Ovary (tissue), 10 donors: ENCODE measurements at places on chromosomes 13 and 19.

DNA sequence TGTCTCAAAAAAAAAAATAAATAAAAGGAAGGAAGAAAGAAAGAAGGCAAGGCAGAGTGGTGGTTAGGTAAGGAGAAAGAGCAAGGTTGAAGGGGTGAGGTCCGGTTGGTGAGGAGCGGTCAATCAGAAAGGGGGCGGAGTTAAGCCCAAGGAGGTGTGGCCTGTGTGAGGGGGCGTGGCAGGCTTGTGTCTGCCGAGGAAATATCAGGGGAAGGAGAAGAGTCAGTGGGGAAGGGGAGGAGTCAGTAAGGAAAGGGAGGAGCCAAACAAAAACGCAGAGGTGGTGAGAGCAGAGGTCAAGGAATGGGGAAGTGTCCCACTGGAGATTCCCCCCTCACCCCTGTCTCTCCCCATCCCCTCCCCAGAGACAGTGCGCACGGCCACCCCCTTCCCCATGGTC lies 5.9 kb downstream of the CACNG7 start:
- no peak overlapping the region for H3K4me3 ChIP-seq
- no peak for DNase-seq

DNA sequence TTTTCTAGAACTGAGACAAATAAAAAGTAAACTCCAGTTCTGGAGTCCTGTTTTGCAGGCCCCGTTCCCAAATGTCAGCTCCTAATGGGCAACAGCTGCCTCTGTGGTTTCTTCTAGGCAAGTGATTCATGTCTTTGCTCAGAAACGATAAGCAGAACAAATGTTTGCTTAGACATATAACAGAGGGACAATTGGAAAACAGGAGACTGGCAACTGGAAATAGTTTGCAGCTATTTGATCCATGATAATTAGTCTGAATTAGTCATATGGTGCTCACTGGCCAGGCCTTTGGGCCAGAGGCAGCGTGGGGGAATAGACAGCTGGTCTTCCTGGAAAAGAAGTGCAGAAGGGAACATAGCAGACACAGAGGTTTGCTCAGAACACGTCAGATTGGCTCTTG lies 29.2 kb upstream of the TSHZ3 start:
- no peaks in the 10 kb centered on the region for H3K27me3 ChIP-seq
- no peak overlapping the region for H3K27ac ChIP-seq
- H3K4me1 ChIP-seq, result peaks cover 4% of the 10 kb centered on the region
- no peak overlapping the region for H3K4me3 ChIP-seq
- DNase-seq, result peak; percentile 45

- no peak overlapping the region for H3K4me3 ChIP-seq
- H3K36me3 ChIP-seq, result no peaks in the 10 kb centered on the region
- peak; percentile 49 for DNase-seq
- peaks cover 14% of the 10 kb centered on the region for H3K4me1 ChIP-seq
These were observed 27.0 kb downstream of the TMEM161A start for GRCh38 chr19:19111136-19111835.

DNA sequence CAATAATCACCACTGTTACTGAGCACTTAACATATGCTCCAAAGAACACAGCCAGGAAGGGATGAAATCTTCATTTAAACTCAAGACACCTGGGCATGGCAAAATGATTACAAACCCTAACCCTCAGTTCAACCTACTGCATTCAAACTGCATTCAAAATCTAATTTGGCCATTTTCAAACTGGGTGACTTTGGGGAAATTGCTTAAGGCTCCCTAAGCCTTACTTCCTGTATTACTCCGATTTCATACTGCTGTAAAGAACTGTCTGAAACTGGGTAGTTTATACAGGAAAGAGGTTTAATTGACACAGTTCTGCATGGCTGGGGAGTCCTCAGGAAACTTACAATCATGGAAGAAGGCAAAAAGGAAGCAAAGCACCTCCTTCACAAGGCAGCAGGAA lies 50.4 kb downstream of the CBY2 start:
- no peaks in the 10 kb centered on the region for H3K36me3 ChIP-seq
- H3K27me3 ChIP-seq, result no peaks in the 10 kb centered on the region
- no peak overlapping the region for H3K27ac ChIP-seq
- no peak overlapping the region for H3K4me3 ChIP-seq
- no peaks in the 10 kb centered on the region for H3K4me1 ChIP-seq
- DNase-seq, result no peak

DNA sequence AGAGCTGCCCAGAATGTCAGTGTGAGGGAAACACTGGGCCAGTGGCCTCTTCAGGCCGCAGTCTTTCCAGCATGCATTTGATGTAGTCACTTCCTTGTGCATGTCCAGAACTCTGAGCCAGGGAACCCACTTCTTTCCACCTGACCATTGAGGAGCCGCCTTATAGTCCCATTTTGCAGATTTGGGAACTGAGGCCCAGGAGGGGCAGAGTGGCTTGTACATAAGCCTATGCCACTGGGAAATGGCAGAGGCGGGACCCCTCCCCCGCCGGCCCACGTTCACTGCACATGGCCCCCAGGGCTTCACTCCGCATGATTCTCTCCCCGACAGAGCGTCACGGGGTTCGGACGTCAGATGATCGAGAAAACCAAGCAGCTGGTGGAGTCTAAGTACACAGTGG lies 5.6 kb upstream of the SPIB start:
- no peak for DNase-seq
- no peaks in the 10 kb centered on the region for H3K27me3 ChIP-seq
- H3K27ac ChIP-seq, result no peak overlapping the region
- no peaks in the 10 kb centered on the region for H3K36me3 ChIP-seq
- H3K4me1 ChIP-seq, result peaks cover 2% of the 10 kb centered on the region
- H3K4me3 ChIP-seq, result no peak overlapping the region

- H3K27me3 ChIP-seq, result no peaks in the 10 kb centered on the region
- H3K4me1 ChIP-seq, result peaks cover 1% of the 10 kb centered on the region
- DNase-seq, result no peak
- no peak overlapping the region for H3K27ac ChIP-seq
- H3K4me3 ChIP-seq, result no peak overlapping the region
These were observed 20.6 kb downstream of the BRSK1 start for GRCh38 chr19:55304279-55304978.

DNA sequence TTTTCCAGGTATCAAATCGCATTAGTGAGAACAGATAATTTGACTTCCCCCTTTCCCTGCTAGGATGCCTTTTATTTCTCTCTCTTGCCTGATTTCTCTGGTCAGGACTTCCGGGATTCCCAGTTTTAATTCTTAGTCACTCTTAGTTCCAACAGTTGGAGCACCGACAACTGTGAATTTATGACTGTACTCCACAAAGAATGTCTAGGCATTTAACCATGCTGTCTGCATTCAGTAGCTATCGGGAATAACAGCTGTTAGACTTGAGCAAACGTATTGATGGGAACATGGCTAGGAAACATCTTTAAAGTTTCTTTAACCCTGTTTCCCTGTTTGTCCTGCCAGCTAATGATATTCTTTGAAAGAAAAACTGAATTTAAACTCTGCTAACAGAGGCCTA lies 14.1 kb upstream of the SPACA7 start:
- H3K36me3 ChIP-seq, result no peaks in the 10 kb centered on the region
- DNase-seq, result no peak
- no peaks in the 10 kb centered on the region for H3K27me3 ChIP-seq
- no peak overlapping the region for H3K27ac ChIP-seq
- no peak overlapping the region for H3K4me3 ChIP-seq
- no peaks in the 10 kb centered on the region for H3K4me1 ChIP-seq

DNA sequence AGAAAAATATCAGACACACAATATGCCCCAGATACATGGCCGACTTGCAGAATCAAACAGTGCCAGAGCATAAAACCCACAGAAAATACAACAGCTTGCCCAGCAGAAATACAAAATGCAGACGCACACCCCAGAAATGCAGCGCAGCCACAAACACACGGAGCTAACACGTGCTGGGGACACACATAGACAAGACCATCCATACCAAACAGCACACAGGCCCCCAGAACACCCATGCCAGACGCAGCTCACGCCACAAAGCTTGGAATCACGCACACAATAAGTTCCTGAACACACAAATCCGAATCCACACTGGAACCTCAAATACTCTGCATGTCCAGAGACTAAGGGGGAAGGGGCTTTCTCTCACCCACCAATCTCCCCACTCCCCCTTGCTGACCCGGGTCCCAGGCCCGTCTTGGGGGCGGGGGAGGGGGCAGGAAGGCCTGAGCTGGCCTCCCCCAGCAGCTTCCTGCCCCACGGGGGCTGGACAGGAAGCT lies 17.2 kb downstream of the CCDC97 start:
- H3K4me1 ChIP-seq, result peaks cover 29% of the 10 kb centered on the region
- H3K27me3 ChIP-seq, result no peaks in the 10 kb centered on the region
- DNase-seq, result no peak
- no peak overlapping the region for H3K27ac ChIP-seq
- no peak overlapping the region for H3K4me3 ChIP-seq

GRCh38 chr19:15443838-15444237 lies 5.9 kb downstream of the WIZ start:
- no peaks in the 10 kb centered on the region for H3K36me3 ChIP-seq
- no peak for DNase-seq
- H3K4me3 ChIP-seq, result no peak overlapping the region
- H3K4me1 ChIP-seq, result peaks cover 5% of the 10 kb centered on the region
- no peaks in the 10 kb centered on the region for H3K27me3 ChIP-seq

DNA sequence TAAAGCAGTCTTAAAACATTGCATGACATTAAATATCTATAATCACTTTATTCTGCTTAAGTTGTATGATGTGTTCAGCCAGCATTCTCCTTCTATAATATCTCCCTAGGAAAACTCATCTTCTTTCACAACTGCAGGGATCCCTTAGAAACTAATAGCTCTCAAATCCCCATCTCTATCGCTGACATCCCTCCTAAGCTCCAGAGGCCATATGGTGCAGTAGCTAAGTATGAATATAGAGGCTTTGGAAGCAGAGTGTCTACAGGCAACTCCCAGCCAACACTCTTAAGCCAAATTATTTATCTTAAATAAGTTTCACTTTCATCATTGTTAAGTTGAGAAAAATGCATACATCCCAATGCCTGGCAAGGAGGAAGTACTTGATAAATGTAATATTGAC lies 349.5 kb upstream of the MIR17HG start:
- no peaks in the 10 kb centered on the region for H3K4me1 ChIP-seq
- DNase-seq, result no peak
- H3K36me3 ChIP-seq, result no peaks in the 10 kb centered on the region
- H3K4me3 ChIP-seq, result no peak overlapping the region
- H3K27ac ChIP-seq, result no peak overlapping the region
